ENCODE measurements at places on chromosomes 7 and 10. TPM values are rescaled to one million over a fixed set of nuclear protein-coding genes. Genes with fewer than 3 reads are reported as not detected.

Gene ZNF277
- polyA plus RNA-seq, result 39.2 TPM

Gene CASP2
- polyA plus RNA-seq, result 56.2 TPM

Gene DNAJC12
- polyA plus RNA-seq, result 6.6 TPM

- DNase-seq, result no peak
Observed at GRCh38 chr7:142886866-142887265, 1.3 kb upstream of the TRPV6 start.

- no peak for DNase-seq
Observed at GRCh38 chr7:121448429-121448828, 52.3 kb upstream of the FAM3C start.
